ENCODE measurements at places on chromosomes 2 and 18.

DNA sequence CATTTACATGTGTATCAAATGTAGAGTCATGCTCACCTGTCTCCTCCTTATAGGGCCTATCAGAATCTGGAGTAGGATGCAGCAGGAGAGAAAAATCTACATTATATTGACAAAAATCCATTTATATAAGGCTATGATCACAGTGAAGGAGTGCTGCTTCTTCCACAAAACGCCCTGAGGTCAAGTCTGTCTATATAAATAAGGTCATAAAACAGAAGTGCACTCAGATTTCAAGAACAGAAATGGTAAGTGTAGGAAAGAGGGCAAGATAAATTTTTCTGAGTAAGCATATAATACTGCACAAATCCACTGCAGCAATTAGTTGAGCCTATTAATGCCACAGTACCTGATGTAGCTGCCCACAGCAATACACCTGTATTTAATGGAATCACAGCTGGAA lies 51.8 kb downstream of the COL5A2 start:
- no peak for DNase-seq

GRCh38 chr2:170229125-170229524 lies 51.2 kb downstream of the MYO3B start:
- DNase-seq = no peak

DNA sequence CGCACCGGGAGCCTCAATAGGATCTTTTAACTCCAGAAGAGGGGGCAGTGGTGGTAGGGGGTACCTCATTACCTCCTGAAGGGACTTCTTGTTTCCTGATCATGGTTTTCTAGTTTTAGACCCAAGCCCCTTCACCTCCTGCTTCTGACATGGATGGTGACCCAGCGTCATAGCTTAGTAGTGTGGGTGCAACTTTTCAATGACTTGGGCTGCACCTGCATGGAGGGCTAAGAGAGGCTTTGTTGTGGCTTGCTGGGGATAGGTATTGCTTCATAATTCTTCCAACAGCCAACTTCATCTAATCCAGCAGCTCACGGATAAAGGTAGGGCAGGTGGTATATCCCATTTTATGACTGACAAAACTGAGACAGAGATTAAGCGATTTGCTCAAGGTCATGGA lies 3.0 kb downstream of the SLC1A4 start:
- DNase-seq = no peak

DNA sequence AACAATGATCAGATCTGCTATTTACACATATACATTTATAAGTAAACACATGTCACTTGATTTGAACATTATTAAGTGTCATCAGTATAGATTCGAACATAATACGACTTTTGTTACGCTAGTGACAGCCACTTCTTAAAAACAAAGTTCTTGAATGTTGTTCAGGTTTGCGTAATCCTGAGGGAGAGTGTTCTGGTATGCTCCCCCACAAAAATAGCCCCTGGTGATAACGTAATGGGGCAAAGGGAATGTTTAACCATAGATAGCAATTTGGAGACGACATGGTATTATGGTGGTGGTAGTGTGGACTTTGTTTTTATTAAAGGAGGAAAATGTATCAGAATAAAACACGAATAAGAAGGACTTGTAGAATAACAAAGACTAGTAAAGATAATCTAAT lies 90.6 kb downstream of the PLEKHM3 start:
- DNase-seq = no peak

DNA sequence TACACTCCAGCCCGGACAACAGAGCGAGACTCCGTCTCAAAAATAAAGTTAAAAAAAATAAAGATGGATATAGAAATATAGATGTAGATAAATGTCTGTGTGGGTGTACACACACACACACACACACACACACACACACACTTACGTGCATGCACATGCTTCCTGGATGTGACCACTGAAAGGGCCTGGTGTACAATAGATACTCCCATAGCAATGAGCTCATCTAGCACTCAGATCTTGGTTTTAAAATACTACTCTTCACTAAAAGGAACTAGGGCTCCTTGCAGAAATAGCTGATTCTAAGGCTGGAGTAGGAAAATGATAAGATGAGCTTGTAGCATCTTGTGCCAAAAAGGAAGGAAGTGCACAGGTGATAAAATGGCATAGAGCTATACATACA lies 39.1 kb downstream of the ROCK2 start:
- no peak for DNase-seq

DNA sequence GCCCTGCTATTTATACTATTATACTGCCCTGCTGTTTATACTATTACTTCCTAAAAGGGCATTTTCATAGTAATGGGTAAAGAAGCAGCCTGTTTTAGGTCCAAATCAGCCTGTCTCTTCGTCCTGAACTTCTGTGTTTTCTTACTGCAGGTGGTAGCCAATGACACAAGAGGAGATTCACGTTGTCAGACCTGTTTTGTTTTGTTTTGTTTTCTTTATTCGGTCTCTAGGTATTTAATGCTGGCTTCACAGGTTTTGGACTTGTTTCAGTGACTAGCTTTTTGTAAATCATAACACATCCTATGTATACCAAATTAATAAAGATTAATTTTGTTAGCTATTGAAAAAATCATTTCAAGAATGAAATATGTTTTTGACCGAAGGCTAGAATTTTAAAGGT lies 116.4 kb downstream of the MAP3K20 start:
- no peak for DNase-seq

DNA sequence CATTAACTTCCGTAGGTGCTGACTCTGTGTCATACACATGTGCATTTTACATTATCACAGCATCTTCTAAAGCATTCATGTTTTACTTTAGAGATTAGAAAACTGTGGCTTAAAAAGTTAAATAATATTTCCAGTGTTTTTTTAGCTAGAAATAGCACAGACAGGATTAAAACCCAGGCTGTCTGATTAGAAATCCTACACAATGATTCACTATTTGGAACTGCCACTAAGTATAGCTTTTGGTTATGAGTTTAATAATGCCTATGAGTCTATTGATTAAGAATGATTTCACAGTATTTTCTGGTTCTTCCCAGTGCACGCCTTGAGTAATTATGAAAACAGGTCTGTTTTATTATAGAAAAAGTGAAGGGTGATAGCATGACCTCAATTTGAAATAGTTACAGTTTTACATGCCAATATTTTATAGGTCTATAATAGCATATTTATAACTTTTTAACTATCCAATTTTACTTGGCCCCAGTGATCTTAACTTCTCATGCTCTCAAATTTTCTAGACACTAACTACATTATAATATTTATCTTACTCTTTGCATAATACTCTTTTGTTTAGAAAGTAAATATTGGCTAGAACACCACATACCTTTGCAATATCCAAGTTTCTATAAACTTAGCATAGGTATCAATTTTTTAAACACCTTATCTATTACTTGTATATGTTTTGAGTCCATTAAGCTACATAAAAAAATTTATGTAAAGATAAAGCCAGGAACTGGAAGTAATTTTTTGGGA lies 313.2 kb downstream of the RND3 start:
- no peak for DNase-seq

- no peak for DNase-seq
Observed at GRCh38 chr2:220628252-220628651, 943.9 kb downstream of the EPHA4 start.

Measured in activated CD8-positive, alpha-beta memory T cell treated with anti-CD3 and anti-CD28 coated beads for 4 hours (primary cell).